T-helper 9 cell (primary cell): ENCODE measurements at places on chromosomes 12 and 14.

GRCh38 chr12:93387780-93388179, 10.1 kb downstream of the NUDT4 start:
- DNase-seq: no peak

- no peak for DNase-seq
Measured at GRCh38 chr12:20272801-20273200, 95.5 kb upstream of the PDE3A start.

GRCh38 chr12:113861708-113862312, 104.3 kb downstream of the RBM19 start:
- DNase-seq: no peak

DNA sequence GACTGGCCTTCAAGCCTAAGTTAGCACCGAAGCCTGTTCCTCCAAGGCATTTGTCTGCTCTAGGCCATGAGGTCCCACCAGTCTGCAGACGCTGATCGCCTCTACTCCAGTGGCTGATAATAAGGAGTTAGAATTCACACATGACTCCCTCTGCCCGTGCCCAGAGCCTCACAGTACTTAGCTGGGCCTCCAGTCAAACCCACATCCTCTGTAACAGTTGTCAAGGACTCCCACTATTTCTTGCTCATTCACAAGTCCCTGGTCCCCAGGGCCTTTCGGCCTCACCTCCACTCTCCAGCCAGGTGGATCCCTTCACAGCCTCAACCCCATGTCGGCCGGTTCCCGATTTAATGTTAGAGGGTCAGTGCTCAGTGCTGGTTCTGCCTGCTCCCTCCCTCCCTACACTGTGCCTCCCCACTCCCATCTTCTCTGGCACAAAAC, 6.3 kb upstream of the KRT5 start:
- no peak for DNase-seq

- DNase-seq: no peak
Measured at GRCh38 chr14:52923902-52924575, 26.8 kb downstream of the FERMT2 start.

GRCh38 chr14:92109490-92109889, 3.1 kb upstream of the ATXN3 start:
- DNase-seq: no peak

GRCh38 chr14:95464514-95464913, 51.9 kb downstream of the SYNE3 start:
- no peak for DNase-seq

- DNase-seq: no peak
Measured at GRCh38 chr14:96576359-96576758, 74.2 kb downstream of the PAPOLA start.

GRCh38 chr12:128381946-128382345, 115.0 kb downstream of the TMEM132C start:
- DNase-seq: no peak

DNA sequence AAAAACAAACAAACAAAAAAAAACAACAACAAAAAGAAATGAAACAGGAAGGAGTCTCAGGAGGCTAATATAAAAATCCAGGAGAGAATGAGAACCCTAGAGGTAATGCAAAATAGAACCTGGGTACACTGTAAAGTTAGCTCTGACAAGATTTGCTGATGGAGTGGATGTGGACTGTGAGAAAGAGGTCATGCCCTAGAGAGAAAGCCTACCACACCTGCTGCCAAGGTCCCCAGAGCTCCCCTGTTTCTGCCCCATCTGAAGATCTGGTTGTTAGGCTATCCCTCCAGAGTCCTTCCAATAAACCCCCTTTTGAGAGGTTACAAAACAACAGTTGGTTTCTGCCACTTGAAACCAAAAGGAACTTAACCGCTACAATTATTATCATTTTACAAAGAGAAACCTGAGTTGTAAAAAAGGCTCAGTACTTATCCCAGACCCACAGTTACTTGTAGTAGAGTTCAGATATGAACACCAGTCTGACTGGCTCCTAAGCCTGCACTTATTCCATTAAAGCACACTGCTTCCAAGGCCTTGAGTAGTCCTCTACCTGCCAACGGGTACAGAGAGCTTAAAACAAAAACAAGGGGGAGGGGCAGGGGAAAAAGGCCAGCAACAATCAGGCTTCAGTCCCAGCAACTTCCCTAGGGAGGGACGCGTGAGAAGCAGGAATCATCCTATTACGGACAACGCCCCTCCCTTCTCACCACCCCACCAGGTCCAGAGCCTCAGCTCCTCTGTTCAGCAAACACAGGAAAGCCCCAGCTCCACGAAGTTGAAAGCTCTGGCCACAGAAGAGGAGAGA, 27.7 kb downstream of the PPP1R13B start:
- no peak for DNase-seq

DNA sequence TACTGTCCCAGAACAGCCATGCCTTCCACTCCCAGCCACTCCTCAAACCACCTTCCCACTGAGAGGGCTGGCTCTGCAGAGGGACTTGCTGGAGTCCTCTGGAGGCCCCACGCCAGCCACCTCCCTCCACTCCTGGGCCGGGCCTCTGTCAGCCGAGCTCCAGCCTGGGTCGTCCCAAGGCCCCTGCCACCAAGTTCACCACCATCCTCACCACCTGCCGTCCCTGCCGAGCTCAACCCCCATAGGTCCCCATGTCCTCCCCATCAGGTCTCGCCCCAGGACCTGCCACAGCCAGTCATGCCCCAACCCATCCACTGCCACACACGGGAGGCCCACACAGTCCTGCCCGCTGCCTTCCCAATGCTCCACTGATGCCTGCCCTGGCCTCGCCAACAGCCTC, 39.0 kb downstream of the ITPK1 start:
- no peak for DNase-seq

DNA sequence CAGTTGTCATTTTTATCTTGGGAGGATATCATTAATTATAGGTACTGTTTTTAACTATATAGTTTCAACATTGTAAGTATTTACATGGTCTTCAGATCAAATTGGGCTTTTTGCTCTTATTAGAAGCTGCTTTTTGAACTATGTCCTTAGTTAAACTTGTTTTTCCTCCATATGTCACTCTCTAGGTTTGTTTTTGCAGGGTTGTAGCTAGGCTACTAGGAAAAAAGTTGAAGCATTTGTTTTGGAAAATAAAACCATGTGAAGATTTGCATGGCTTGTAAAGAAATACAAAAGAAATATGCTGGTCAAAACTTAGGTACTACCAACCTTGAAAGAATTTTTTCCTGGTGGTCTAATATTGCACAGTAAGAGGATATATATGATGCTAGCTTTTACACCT, 3.4 kb downstream of the ARID2 start:
- no peak for DNase-seq

DNA sequence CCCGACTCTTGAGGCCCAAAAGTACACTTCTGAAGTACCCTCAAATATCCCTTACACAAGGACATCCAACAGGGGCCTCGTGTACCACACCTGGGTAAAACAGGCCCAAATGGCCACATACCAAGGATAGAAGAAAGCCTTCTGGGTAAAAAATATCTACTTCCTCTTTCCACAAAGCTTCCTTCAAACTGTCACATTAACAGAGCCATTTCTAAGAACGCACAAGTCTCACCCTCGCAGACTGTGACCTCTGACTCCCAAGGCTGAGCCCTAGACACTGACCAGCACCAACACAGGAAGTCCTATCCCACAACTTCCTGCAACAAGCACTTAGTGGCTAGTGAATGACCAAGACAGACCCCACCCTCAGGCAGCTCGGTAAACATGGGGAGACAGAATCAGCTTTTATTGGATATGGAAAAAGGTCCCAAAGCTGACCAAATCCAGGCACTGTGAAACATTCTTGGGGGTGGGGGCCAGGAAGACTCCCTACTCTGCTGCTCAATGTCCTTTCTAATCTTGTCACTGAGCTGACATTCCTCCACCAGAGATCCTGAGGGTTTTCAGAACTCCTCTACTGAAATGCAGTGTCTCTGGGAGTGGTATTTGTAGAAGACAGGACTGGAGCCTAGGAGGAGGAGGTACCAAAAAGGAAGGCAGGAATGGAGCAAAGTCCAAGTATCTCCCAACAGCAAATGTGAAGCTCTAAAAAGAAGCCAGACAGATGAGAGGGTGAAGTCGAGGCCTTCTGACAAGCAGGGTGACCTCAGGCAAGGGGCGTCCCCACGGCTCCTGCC, 15.9 kb downstream of the KCTD10 start:
- no peak for DNase-seq

GRCh38 chr14:77681196-77682157, 26.3 kb downstream of the ALKBH1 start:
- DNase-seq: no peak

GRCh38 chr12:6929466-6930452, 2.0 kb downstream of the ATN1 start:
- no peak for DNase-seq

- DNase-seq: no peak
Measured at GRCh38 chr14:70744641-70745040, 64.7 kb downstream of the MAP3K9 start.

GRCh38 chr14:37988472-37988871, 219.2 kb upstream of the SSTR1 start:
- no peak for DNase-seq

GRCh38 chr12:108884116-108885012, 4.5 kb downstream of the DAO start:
- DNase-seq: peak; percentile 59
